ENCODE measurements at places on chromosomes 6 and 20.

DNA sequence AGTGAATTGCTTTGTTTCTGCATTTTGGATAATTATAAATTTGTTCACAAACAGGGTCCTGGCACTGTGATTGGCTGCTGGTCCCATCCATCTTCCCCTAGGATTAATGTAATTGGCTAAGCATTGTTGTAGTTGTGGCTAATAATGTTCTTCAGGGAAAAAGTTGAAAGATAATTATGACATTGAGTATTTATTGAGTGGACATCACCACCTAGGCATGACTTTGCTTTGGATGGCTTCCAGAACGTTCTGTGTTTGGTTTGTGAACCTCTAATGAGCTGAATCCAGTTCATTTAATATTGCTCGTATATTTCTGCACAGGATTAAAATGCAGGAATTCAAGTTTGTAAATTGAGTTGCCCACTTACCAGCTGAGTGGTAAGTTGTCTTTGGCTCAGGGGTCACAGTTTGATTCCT, 55.1 kb downstream of the ARID1B start:
- no peak for DNase-seq

DNA sequence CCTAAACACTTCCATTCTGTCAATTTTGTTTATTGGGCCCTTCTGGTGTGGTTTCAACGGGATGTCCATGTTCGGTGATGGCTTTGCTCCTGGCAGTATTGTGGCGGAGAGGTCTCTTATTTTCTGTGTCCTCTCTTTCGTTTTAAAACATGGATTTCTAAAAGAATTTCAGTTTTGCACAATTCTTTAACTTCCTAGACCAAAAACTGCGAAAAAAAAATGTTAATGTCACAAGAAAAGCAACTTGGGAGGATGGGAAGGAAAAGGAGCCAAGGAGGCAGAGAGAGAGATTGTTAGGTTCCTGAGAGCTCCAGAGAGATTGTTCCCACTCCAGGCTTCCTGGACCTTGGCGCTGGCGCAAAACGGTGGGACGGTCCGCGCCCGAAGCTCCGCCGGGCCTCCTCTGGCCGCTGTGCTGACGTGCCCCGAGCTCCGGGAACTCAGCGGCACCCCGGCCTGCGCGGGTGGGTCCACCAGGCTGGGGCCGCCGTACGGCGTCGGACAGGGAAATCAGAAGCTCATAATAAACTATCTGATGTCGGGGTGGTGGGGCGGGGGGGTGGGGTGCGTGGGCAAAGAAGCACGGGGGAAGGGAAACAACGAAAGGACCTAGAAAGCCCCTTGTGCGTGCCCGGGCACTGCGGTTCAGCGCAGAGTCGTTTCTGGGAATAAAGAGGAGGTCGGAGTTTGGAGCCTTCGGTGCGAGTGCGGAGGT, 951 bp upstream of the OLIG3 start:
- no peak for DNase-seq

DNA sequence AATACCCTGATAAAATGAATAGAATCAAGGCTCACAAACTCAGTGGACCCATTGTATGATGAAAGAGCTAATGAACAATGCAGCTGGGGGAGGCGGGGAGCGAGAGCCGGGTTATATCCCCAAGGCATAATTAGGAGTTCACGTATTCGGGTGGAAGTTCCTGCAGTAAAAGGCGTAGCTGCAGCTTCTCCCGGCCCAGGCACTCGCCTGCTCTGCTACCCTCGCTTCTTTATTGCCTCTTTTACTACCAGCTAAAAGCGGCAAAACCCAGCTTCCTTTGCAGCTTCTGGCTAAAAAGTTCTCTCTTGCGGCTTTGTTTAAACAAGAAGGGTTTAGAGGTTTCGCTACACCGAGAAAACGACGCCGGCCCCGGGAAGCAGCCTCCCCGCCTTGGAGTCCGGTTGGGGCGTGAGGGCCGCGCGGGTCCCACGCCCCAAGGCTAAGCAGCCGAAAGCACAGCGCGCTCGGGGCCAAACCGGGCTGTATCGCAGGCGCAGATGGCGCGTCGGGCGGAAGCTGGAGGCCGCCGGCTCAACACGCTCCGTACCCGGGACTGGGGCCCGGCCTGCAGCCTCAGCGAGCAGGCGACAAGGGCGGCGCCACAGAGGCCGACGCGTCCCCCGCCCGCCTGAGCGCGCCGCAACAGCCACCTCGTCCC, 1.6 kb downstream of the ZBTB2 start:
- no peak for DNase-seq

- DNase-seq, result no peak
Measured at GRCh38 chr6:15948930-15949900, 179.7 kb upstream of the MYLIP start.

DNA sequence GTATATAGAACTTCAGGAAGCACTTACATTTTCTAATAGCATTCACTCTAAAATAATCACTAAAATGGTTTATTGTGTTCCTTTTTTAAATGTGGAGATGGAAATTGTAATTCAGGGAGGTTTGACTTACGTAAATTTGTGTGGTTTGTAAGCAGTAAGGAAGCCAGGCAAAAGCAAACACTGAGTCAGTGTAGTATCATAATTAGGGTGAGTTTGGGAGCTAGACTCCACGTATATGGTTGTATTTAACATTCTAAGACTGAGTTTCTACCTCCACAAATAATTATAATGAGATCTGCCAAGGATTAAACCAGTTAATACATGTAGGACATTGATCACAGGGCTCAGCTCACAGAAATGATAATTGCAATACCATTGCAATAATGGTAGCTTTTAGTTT, 425.5 kb downstream of the CBLN4 start:
- no peak for DNase-seq

DNA sequence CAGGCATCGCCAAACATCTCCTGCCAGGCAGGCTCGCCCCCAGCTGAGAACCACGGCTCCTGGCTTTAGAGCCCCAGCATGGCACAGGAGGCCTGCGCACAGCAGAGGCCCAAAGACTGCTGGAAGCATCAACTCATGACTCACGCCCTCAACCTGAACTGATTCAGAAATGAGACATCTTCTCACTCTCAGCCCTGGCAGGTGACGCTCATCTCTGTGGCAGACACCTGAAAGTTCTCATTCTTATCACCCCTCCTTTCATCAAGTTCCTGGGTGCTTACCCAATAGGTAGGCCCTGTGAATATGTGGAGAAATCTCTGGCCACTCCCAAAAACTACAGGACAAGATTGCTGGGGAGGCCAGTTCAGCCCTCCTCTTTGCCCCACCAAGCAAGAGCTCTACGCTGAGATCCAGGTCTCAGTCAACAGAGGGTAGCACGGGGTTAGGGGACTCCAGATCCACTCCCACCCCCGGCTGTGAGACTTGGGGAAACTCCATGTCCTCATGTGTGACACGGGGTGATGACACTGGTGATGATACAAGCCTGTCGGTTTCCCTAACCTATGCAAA, 11.3 kb downstream of the NFATC2 start:
- DNase-seq, result no peak

All from MV-4-11 (cell line).